ENCODE measurements at places on chromosomes 7 and 10.

GRCh38 chr7:85111761-85112160 lies 75.1 kb downstream of the SEMA3D start:
- no peak for DNase-seq

DNA sequence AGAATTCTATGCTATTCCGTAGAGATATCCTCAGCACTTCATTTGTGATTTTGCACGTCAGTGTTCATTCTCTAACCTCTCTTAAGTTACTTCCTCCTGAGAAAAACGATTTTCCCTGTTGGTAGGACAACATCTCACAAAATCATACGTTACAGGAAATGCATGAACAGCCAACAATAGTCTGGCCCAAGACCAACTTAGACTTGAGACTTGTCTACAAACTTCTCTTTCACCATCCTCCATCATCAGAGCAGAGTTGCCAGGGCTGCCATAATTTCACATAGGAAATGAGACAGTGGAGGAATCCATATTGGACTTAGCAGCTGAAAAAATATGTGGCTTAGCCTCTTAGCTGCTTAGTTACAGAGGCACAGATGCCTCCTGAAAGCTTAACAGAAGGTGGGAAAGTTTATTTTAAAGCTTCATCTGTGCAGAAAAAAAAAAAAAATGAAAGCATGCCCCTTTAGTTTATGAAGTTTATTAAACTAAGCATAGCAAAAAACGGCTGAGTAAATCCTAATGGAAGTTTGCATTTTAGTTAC lies 222.5 kb upstream of the CACNA2D1 start:
- DNase-seq, result no peak

- DNase-seq, result no peak
Observed at GRCh38 chr10:10804998-10805740, 212.5 kb upstream of the CELF2 start.

- DNase-seq, result no peak
Observed at GRCh38 chr10:5800782-5801181, 12.5 kb downstream of the GDI2 start.

GRCh38 chr7:95246831-95247370 lies 77.4 kb downstream of the PON1 start:
- DNase-seq, result no peak

- DNase-seq, result no peak
Observed at GRCh38 chr10:68175949-68176348, 56.0 kb downstream of the ATOH7 start.

DNA sequence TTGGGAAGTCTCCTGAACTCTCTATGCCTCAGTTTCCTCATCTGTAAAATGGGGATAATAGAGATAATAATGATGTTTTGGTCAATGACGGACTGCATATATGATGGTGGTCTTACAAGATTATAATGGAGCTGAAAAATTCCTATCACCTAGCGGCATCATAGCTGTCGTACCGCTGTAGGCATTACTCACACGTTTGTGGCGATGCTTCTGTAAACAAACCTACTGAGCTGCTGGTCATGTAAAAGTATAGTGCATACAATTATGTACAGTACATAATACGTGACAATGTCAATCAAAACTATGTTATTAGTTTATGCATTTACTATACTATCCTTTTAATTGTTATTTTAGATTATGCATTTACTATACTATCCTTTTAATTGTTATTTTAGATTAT lies 339.1 kb upstream of the NPVF start:
- no peak for DNase-seq

GRCh38 chr10:123517426-123517825 lies 148.7 kb upstream of the GPR26 start:
- DNase-seq, result no peak

- no peak for DNase-seq
Observed at GRCh38 chr10:27464993-27465392, 39.1 kb upstream of the RAB18 start.

GRCh38 chr10:96295475-96295874 lies 8.8 kb upstream of the DNTT start:
- no peak for DNase-seq

Measured in stimulated activated CD4-positive, alpha-beta T cell treated with anti-CD3 and anti-CD28 coated beads, Interleukin-12 subunit alpha, Interleukin-12 subunit beta, amount 100 ng/mL, for 48 hours (primary cell).